ENCODE measurements at places on chromosomes 7 and 10.

DNA sequence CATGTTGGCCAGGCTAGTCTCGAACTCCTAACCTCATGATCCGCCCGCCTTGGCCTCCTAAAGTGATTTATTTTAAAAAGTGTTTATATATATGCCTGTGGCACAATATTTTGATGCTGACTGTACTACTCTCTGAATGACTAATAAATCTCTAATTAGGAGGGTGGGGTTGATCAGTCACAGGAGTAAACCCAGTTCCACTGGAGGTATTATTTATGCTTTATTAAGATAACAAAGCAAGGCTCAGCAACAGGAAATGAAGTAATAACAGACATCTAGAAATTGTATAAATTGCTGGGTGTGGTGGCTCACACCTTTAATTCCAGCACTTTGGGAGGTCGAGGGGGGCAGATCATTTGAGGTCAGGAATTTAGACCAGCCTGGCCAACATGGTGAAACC is 26.0 kb upstream of the MCU start:
- DNase-seq = peak; percentile 8

- no peak for DNase-seq
Measured at GRCh38 chr10:105974803-105975456, 1189.6 kb downstream of the SORCS1 start.

- DNase-seq = no peak
Measured at GRCh38 chr7:105881439-105881838, 5.0 kb upstream of the ATXN7L1 start.

DNA sequence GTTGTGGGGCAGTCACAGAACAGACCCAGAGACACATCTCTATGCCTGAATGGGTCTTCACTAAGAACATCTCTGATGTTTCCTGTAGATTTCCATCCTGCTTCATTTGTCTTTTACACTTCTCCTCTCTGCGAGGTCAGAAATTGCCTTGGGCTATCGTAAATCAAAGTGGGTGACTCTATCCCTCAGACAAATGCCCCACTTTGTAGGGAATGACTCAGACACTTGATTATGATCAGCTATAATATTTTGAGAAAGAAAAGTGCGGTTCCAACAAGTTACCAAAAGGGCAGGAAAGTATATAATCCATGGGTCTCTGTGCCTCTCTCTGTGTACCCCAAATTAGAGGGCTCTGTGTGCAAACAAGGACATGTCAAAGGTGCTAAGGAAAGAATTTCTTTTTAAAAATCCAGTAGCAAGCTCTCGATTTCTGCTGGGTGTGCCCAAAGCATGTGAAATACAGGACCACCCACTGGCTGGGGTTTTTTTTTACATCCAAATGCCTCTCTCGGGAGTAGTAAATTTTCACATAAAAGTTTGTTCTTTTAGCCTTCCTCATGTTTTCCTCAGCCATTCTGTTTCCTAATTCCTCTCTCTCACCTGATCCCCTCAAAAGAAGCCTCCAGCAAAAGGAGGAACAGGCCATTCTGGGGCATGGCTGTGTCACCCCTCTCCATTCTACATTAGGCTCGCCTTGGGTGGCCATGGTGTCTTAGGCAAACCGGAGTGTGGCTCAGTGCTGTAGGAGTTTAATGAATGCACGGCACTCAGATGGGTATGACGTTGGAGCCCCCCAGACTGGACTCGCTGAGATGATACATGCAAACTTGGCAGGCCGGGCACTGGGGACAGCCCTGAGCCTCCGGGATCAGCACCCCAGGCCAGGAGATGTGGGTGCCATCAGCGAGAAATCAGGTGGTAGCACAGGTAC is 6.3 kb upstream of the OPN4 start:
- DNase-seq = no peak

DNA sequence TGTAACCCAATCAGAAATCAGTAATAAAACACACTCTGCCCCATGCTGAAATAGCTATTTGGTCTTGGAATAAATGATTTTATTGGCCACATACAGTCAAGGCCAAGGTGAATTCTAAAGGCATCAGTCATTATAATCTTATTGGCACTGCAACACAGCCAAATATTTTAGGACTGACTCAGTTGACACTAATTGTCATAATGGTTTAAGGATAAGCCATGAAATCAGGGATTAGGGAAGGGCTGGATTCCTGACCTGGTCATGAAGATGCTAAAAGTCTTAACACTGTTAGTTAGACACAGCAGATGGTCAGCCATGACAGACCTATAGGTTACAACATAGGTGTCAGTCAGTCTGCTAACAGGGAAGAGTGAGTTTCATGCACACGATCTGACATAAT is 330.3 kb upstream of the NPSR1 start:
- DNase-seq = peak; percentile 46

DNA sequence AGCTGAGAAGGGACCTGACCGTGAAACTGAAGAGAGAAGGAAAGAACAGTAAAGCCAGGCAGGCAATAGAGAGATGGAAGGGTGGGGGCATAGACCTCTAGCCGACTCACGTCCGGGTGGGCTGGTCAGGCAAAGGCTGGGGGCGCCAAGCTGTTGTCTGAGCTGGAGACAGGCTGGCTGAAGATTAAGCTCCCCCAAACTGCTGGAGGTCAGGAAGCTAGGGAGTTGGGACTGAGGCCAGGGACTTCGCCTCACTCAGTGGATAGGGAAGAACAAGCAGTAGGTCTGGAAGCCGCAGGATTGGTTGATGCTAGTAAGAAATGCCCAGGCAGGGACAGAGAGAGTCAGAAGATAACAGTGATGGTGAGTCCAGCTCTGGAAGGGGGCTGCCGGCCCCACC is 5.3 kb downstream of the PITX3 start:
- DNase-seq = no peak

GRCh38 chr7:135666846-135667245 is 4.5 kb downstream of the STMP1 start:
- no peak for DNase-seq

DNA sequence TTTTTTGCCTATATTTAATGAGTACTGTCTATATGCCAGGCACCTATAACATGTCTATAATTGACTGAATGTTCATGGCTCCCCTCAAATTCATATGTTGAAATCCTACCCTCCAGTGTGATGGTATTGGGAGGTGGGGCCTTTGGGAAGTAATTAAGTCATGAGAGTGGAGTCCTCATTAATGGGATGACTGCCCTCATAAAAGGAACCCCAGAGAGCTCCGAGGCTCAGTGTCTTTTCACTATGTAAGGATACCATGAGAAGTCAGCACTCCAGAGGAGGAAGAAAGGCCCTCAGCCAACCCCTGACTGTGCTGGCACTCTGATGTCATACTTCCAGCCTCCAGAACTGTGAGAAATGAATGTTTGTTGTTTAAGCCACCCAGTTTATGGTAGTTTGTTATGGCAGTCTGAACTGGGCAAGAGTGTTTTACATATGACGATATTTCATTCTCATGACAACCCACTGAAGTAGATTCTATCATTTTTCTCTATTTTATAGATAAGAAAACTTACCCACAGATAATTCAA is 61.1 kb upstream of the PCGF5 start:
- no peak for DNase-seq

- peak; percentile 45 for DNase-seq
Measured at GRCh38 chr10:6729071-6729774, 149.1 kb upstream of the PRKCQ start.

- DNase-seq = no peak
Measured at GRCh38 chr10:101085846-101086245, 24.1 kb downstream of the KAZALD1 start.

GRCh38 chr10:86298501-86299001 is 68.0 kb downstream of the GRID1 start:
- no peak for DNase-seq

GRCh38 chr7:70619659-70620058 is 512.3 kb upstream of the GALNT17 start:
- no peak for DNase-seq

DNA sequence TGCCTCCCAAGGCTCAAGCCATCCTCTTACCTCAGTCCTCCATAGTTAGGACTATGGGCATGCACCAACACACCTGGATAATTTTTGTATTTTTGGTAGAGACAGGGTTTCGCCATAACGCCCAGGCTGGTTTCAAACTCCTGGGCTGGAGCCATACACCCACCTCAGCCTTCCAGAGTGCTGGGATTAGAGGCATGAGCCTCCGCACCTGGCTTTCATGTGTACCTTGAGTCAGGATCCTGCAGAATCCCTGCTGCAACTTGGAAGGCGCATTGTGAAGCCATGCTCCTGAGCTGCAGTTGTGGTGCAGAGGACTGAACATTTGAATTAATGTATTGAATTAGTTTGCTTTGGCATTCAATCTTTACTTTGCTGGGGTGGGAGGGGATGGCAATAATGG is 29.4 kb upstream of the NMT2 start:
- DNase-seq = no peak

GRCh38 chr10:93471110-93471651 is 11.0 kb downstream of the MYOF start:
- DNase-seq = peak; percentile 97

DNA sequence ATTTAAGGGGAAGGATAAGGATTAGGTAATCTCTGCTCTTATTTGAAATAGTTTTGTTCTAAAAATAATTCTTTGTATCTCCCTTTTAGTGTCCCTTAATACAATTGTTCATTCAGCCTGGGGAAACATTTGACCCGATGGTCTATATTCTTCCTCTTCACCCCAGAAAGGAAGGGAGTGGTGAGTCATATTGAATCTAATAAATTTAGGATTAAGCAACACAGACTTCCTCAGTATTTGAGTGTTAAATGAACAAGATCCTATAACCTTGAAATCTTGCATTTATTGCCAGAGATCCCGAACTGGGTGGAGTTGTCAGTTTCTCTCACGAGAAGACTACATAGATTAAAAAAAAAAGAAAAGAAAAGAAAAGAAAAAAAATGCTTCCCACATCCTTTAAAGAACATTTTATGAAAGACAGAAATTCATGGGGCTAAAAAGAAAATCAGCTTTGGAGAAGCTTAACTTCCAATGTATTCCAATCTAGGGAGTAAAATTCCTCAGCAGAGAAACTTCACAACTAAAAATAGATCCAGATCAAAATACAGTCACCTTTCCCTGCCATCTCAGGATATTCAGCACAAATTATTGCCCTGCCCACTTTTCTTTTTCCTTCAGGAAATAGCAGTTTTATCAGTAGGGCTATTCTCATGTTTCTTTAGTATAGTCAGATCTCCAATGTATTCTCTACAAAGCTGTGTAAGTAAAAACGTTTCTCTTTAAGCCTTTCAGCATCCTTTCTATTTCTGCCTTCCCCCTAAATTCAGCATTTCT is 82.2 kb downstream of the SEMA3D start:
- no peak for DNase-seq

DNA sequence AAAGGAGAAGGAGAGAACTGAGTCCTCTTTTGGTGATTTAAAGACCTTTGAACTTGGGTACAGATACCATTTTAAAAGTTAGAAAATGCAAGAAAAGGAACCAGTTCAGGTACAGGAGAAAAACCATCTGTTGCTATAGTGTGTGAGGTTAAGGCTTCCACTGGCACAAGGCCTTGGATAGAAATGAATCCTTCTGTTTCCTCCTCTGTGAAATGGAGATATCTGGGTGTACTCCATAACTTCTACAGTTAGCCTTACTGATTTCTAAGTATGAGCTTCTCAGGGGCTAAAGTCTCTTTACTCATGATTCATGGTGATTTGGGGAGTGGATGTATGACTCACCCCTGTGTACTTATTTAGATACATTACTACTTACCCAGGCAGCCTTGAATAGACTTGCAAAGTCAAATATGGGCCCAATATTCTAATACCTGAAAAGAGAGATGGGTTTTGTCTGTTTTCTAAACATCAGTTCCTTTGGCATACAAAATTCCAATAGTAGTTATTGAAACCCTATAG is 117.2 kb upstream of the ADO start:
- peak; percentile 40 for DNase-seq

GRCh38 chr10:3402187-3402751 is 229.7 kb upstream of the PITRM1 start:
- DNase-seq = no peak

DNA sequence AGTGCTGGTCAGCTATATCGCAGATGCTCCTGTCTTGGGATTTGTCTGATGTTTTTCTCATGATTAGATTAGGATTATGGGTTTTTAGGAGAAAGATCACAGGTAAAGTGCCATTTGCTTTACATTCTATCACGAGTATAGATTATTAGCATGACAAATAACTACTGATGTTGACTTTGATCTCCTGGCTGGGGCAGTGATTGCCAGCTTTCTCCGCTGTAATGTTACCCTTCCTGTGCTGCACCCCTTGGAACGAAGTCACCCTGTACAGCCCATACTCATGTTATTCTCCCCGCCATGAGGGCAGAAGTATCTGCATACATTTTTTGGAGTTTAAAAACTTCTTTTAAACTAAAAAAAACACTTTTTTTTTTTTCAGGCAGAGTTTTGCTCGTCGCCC is 10.8 kb upstream of the CLDN4 start:
- DNase-seq = no peak

DNA sequence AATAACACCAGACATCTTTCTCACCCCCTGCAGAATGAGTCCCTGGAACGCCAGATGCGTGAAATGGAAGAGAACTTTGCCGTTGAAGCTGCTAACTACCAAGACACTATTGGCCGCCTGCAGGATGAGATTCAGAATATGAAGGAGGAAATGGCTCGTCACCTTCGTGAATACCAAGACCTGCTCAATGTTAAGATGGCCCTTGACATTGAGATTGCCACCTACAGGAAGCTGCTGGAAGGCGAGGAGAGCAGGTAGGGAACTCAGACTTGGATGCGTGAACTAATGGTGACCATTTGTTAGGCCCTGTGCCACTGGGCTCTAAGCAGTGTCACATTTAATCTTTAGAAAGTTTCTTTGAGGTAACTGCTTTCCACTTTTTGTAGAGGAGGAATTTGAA is 7.1 kb downstream of the VIM start:
- peak; percentile 60 for DNase-seq

DNA sequence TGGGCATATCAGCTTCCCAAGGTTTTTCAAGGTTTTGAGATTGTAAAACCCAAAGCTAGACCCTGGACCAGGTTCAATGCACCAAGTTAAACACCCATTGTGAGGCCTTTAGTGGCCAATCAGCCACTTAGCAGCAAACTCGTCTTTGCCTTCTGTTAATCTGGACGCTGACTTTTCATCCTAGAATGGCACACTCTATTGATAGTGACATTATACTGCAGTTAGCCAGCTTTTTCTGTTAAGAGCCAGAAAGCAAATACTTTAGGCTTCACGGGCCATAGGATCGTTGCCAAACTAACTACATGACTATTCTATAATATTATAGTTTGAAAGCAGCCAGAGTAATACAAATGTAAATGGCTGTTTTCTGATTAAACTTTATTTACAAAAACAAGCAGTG is 51.3 kb downstream of the VKORC1L1 start:
- no peak for DNase-seq

- DNase-seq = no peak
Measured at GRCh38 chr10:4953405-4953804, 9.8 kb upstream of the AKR1C1 start.

DNA sequence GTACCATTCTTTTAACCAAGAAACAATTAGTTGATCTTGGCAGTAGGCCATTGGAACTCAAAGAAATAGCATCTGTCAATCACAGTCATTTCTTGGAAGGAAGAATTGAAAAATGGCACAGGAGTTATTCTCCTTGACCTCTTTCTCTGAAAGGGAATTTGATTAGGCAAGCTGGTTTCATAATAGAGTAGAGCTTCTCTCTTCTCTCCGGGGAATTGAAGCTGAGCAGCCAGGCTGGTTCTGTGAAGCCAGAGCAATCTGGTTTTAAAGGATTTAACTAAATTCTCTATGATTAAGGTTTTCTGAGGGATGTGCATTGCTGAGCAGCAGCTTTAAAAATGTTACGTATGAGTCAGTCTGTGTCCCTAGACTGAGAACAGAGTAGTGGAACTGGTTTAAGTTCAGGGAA is 70.2 kb downstream of the AHCYL2 start:
- DNase-seq = no peak

Data from RCC 7860 (cell line).